ENCODE measurements at places on chromosomes 2 and 18.

DNA sequence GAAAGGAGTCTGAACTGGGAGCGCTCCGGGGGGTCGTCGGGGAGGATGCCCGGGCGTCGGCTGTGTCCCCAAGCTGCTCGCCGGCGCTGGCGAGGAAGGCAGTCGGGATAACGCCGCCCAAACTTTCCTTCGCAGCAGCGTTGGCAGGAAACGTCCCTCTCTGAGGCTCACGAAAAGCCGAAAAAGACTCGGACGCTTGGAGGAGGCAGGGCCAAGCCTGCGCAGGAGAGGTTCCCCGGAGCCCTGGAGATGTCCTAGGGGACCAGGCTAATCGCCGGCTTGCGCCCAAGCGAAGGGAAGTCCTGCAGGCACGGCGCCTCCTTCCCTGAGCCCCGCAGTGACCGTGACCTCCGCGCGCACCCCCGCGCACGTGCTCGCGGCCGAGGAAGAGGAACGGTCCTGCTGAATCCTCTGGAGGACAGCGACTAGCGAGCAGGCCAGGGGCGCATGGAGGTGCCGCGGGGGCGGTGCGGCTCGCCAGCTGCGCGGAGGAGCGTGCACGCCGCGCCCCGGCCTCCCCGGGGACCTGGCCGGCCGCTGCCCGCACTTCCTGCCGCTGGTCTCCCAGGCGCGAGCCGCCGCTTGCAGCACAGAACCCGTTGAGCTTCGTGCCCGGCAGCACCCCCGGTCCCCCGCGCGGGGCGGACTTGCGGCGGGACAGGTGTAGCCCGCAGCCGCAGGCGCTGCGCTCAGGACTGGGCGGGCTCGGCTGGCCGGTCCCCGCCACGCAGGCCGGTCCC is at the start of gene SH3RF3:
Gene SH3RF3, plus strand, starts transcription at position 590 of the 740 bp plus-strand sequence.
- H3K36me3 ChIP-seq = no peaks in the 10 kb centered on the region
- H3K4me1 ChIP-seq = peaks cover 6% of the 10 kb centered on the region
- H3K4me3 ChIP-seq = peak within 1 kb of the TSS; percentile 32
- peaks cover 22% of the 10 kb centered on the region for H3K27me3 ChIP-seq
- no peak for DNase-seq
- no peak within 1 kb of the TSS for H3K27ac ChIP-seq

DNA sequence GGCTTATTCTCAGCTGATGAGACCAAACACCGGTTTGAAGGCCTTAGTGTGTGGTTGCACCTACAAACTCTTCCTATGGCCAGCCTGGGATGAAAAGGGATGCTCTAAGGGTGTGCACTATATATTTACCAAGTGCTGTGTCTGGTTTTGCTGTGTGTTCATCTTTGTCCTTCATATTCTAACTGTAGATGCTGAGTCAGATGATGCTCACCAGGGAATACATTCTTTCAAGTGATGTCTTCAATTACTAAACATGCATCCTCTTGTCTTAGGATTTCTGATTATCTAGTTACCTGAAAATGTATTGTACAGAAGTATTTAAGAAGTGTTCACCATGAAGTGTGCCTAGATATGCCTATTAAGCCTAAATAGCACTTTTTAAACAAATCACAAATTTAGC is 1111.6 kb upstream of the ZEB2 start:
- no peak for DNase-seq
- no peak overlapping the region for H3K4me3 ChIP-seq
- H3K27ac ChIP-seq = no peak overlapping the region

GRCh38 chr2:239266779-239267287 is 134.0 kb downstream of the HDAC4 start:
- H3K4me1 ChIP-seq = peaks cover 7% of the 10 kb centered on the region
- no peaks in the 10 kb centered on the region for H3K27me3 ChIP-seq
- no peak for DNase-seq
- H3K27ac ChIP-seq = no peak overlapping the region
- no peak overlapping the region for H3K4me3 ChIP-seq

DNA sequence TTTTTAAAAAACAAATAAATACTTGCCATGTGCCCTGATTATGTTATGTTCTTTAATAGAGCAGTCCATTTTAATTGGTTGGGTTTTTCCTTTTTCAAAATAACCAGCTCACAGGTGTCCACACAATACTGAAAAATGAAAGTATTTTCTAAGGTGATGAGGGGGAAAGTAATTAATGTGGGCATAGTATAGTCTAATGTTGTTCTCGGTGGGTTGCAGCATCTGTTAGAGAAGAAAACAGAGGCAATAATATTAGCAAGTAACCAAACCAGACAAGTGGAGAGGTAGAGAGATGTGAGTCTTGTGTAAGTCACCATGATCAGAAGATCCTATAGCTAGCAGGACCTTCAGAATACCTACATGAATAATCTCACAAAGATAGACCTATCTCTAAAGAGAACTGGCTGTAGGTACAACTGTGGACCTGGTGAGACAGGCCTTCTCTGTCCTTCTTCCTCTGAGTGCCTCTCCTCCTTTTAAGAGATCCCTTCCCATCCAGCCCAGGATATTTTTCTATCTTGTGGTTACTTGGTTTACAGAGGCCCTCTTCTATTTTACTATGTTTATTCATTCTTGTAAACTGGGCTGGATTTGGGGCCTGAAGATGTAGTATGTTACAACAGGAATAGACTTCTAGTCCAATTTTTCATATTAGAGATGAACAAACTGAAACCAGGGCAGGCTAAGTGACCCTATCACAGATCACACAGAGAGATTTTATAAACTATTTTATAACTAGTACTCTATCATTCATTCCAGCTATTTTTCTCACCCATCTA is 67.1 kb upstream of the MSTN start:
- H3K27ac ChIP-seq = no peak overlapping the region
- H3K36me3 ChIP-seq = no peaks in the 10 kb centered on the region
- H3K4me3 ChIP-seq = no peak overlapping the region
- no peak for DNase-seq
- H3K27me3 ChIP-seq = no peaks in the 10 kb centered on the region
- H3K4me1 ChIP-seq = no peaks in the 10 kb centered on the region

DNA sequence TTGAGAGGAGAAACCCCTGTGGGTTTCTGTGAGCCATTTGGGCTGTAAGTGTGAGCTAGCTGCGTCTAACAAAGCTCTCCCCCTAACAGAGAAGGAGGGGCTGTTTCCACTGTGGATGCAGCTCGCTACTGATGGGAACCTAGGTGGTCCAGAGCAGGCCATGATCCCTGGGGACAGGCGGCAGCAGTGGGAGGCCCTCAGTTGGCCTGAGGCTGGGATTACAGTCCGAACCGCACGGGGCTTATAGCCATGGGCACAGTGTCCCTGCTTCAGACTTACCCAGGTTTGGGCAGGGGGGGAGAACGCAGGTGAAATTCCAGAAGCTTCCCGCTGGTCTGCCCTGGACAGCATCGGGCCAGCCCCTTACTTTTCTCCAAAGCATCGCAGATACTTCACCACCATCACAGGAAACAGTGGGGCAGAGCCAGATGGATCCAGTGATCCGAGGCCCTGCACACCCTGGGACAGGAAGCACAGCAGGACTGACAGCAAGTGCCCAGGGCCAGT is 139.4 kb downstream of the SEPTIN10 start:
- no peak overlapping the region for H3K4me3 ChIP-seq
- H3K27ac ChIP-seq = no peak overlapping the region
- no peaks in the 10 kb centered on the region for H3K4me1 ChIP-seq
- DNase-seq = no peak
- no peaks in the 10 kb centered on the region for H3K36me3 ChIP-seq

All from iPS DF 6.9 (cell line).